Chondrocyte (in vitro differentiated cells): ENCODE measurements at places on chromosomes 3 and 15. TPM values are rescaled to one million over a fixed set of nuclear protein-coding genes. Genes with fewer than 3 reads are reported as not detected.

Gene WNT7A
- total RNA-seq, result not detected in 3 replicates

Gene TMC3
- total RNA-seq, result not detected in 3 replicates

Gene RAB6B
- total RNA-seq, result 16.2 to 29.6 TPM (median 25.7 TPM) in 3 replicates

Gene TGFBR2
- 25.7 to 52.2 TPM (median 28.4 TPM) in 3 replicates for total RNA-seq

Gene FOXL2
- 0.18 to 0.22 TPM in 2 of 3 replicates, not detected in the other for total RNA-seq

Gene GOLGA8J
- not detected in 3 replicates for total RNA-seq

Gene VIPR1
- 5.8 to 17.0 TPM (median 6.1 TPM) in 3 replicates for total RNA-seq

Gene CCR3
- total RNA-seq, result not detected in 3 replicates

Gene INSYN1
- total RNA-seq, result 9.9 to 24.9 TPM (median 23.0 TPM) in 3 replicates

Gene A4GNT
- total RNA-seq, result not detected in 3 replicates

Gene PTH1R
- total RNA-seq, result 2.4 to 6.3 TPM (median 3.1 TPM) in 3 replicates

Gene GOLGA8T
- total RNA-seq, result 0.20 TPM in 1 of 3 replicates, not detected in the others

Gene MNS1
- total RNA-seq, result 1.1 to 3.0 TPM (median 1.5 TPM) in 3 replicates

Gene OXTR
- 48.5 to 90.8 TPM (median 48.8 TPM) in 3 replicates for total RNA-seq

Gene FAM174B
- 11.0 to 24.0 TPM (median 21.9 TPM) in 3 replicates for total RNA-seq

Gene SPINT1
- total RNA-seq, result 0.87 to 2.0 TPM (median 0.87 TPM) in 3 replicates

Gene WDR49
- total RNA-seq, result not detected in 3 replicates

Gene LRRC34
- total RNA-seq, result 1.5 to 2.2 TPM (median 1.9 TPM) in 3 replicates

Gene CSPG4
- total RNA-seq, result 302 to 607 TPM (median 595 TPM) in 3 replicates
